A549 treated with ZK216348 at 1 μM for 4 hours (cell line): ENCODE measurements at places on chromosomes 5 and 9. TPM values are rescaled to one million over a fixed set of nuclear protein-coding genes. Genes with fewer than 3 reads are reported as not detected.

SPACA9 gene
- total RNA-seq, result 4.0 to 6.2 TPM (median 4.3 TPM) in 5 replicates

ARID3C gene
- total RNA-seq, result 0.13 to 0.23 TPM (median 0.19 TPM) in 3 of 5 replicates, not detected in the others

PCDHB16 gene
- total RNA-seq, result 0.05 to 0.11 TPM (median 0.05 TPM) in 3 of 5 replicates, not detected in the others

CDC20B gene
- total RNA-seq, result 0.07 to 0.13 TPM (median 0.08 TPM) in 3 of 5 replicates, not detected in the others

PLPP7 gene
- total RNA-seq, result not detected in 5 replicates

NOL8 gene
- total RNA-seq, result 27.2 to 36.9 TPM (median 30.4 TPM) in 5 replicates

SLC25A2 gene
- total RNA-seq, result not detected in 5 replicates

ACSL6 gene
- total RNA-seq, result 0.06 TPM in 1 of 5 replicates, not detected in the others

IGIP gene
- total RNA-seq, result 0.88 to 1.0 TPM (median 0.95 TPM) in 5 replicates

PRSS3 gene
- total RNA-seq, result 9.4 to 14.7 TPM (median 12.5 TPM) in 5 replicates
